ENCODE measurements at places on chromosomes 11 and 22. TPM values are rescaled to one million over a fixed set of nuclear protein-coding genes. Genes with fewer than 3 reads are reported as not detected.

DNA sequence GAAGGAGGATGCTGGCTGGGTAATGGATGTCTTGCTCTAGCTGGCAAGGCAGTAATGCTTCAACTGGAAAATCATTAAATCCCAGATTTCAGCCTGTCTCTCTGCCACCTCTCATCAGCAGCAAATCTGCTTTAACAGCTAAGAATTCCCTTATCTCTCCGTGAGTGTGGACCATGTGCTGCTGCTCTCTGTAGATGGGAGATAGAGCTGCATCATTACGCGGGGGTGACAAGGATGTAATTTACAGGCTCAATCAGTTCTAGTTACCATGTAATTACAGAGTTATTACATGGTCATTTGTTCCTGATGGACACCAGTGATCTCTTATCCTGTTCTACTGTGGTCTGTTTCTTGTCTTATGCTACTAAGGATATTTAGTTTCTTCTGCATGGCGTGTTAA lies 665.4 kb downstream of the NTM start:
- no peak for DNase-seq
- H3K36me3 ChIP-seq = no peaks in the 10 kb centered on the region
- H3K27ac ChIP-seq = no peak overlapping the region
- no peaks in the 10 kb centered on the region for H3K27me3 ChIP-seq
- no peaks in the 10 kb centered on the region for H3K4me1 ChIP-seq

DNA sequence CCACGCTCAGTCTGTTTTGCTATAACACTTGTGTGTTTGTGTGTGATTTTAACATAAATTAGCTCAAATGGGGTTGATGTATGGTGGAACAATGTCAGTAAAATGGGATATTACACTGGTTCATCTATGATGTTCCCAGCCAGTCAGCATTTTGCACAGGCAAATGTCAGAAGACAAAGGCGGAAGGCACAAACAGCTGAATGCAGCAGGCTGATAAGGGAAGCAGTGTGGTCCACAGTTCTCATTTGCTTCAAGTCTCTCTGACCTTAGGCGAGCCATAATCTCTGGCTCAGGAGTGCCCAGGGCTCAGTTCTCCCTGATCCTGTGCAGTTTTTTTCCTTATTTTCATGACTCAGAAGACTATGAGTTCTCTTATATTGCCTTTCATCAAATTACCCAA lies 102.7 kb downstream of the FAR1 start:
- H3K27ac ChIP-seq = no peak overlapping the region
- no peaks in the 10 kb centered on the region for H3K4me1 ChIP-seq
- peaks cover 14% of the 10 kb centered on the region for H3K27me3 ChIP-seq
- H3K36me3 ChIP-seq = no peaks in the 10 kb centered on the region
- H3K4me3 ChIP-seq = no peak overlapping the region

DUSP8 gene
- total RNA-seq = 2.4 TPM

WNT11 gene
- 0.39 TPM for total RNA-seq

DNA sequence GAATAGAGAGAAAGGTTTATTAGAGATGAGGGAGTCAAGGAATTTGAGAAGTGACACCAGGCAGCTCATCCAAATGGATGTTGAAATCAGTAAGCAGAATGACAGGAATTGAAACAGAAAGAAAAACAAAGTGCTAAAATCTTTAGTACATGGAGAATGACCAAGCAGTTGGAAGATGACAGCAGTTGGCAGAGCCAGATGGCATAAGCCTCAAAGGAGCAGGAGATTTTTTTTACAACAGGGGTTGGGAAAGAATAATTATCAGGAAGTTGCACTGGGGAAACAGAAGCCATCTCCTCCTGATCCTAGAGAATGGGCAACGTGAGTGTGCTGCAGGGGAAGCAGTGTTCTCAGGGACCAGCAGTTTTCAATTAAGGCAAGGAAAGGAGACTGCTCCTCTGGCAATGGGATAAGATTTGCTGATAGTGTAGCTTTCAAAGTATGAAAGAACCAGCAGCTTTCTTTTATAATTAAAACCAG lies 28.9 kb downstream of the RAB39A start:
- H3K27me3 ChIP-seq = peaks cover 18% of the 10 kb centered on the region
- H3K4me1 ChIP-seq = peaks cover 9% of the 10 kb centered on the region
- H3K36me3 ChIP-seq = no peaks in the 10 kb centered on the region
- DNase-seq = no peak
- H3K4me3 ChIP-seq = no peak overlapping the region

FAM111A gene
- total RNA-seq = 64.8 TPM

MS4A8 gene
- not detected for total RNA-seq

NNMT gene
- not detected for total RNA-seq

DNA sequence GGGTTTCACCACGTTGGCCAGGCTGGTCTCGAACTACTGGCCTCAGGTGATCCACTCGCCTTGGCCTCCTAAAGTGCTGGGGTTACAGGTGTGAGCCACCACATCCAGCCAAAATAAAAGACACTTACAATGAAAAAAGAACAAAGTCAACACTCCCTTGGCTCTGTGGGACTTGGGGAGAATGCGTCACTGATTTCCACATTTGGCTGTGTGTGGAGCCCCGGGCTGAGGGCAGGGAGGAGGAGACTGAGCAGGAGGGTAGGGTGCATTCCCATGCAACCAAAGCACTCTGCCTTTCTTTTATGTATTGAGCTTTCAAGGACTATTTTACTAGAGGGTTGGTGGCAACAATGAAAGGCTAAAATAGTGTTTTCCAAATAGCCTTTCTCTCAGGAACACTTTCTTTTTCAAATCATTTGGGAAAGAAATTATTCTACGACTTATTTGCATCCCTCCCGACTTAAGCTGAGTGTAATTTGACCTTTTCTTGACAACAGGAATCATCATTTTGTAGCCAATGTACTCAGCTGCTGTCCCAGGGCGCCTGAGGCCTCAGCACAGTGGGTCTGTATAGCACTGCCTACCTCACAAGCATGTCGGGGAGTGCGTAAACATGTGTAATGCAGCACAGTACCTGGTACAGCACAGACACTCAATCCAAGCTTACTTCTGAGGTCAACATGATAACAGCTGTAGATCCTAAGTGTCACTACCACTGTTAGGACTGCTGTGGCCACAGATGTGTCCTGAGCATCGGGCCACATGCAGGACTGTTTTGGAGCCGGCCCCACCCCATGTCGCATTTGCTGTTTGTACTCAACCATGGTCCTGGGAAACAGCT lies 10.1 kb upstream of the SERPIND1 start:
- no peak for DNase-seq
- H3K27ac ChIP-seq = no peak overlapping the region
- H3K27me3 ChIP-seq = no peaks in the 10 kb centered on the region
- H3K4me1 ChIP-seq = no peaks in the 10 kb centered on the region

DNA sequence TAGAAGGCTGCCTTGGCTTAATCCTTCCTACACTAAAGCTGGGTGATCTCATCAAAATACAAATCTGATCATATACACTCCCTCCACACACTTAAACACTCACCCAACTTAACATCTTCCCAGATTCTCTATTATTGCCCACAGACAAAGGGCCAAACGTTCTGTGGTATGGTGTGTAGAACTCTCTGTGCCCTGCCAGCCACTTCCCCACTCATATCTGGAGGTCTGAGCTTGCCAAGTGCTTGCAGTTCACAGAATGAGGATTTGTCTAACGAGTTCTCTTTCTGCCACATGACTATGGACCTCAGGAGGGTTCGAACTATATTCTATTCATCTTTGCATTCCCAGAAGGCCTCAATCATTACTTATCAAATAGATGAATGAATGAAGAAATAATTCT lies 77.6 kb downstream of the MPPED2 start:
- no peaks in the 10 kb centered on the region for H3K36me3 ChIP-seq
- peaks cover 4% of the 10 kb centered on the region for H3K27me3 ChIP-seq
- DNase-seq = no peak
- no peak overlapping the region for H3K4me3 ChIP-seq
- H3K4me1 ChIP-seq = no peaks in the 10 kb centered on the region
- H3K27ac ChIP-seq = no peak overlapping the region

GAB4 gene
- not detected for total RNA-seq

C2CD3 gene
- total RNA-seq = 46.5 TPM

GRCh38 chr11:65808744-65809341 lies 22.0 kb downstream of the OVOL1 start:
- no peak overlapping the region for H3K27ac ChIP-seq
- H3K27me3 ChIP-seq = peaks cover 27% of the 10 kb centered on the region

DNA sequence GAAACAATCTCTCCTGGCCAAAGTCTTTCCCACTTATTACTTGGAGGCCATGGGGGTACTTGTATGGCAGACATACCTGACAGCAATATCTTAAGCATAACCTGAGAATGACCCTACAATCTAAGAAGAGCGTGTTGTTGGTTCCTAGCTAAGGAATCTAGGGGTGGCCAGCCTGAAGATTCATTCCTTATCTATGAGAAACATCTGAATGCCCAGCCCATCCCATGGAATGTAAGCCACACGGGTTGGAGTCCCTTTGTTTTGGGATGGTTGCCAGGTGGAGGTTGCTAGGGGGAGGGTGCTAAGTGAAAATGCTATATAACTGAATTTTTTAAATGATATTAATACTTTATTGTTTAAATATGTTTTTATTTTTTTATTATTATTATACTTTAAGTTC lies 725.0 kb downstream of the ETS1 start:
- DNase-seq = no peak
- H3K27me3 ChIP-seq = peaks cover 3% of the 10 kb centered on the region
- no peaks in the 10 kb centered on the region for H3K4me1 ChIP-seq
- H3K36me3 ChIP-seq = no peaks in the 10 kb centered on the region
- H3K4me3 ChIP-seq = no peak overlapping the region

MRGPRX3 gene
- total RNA-seq = not detected

OR51E2 gene
- not detected for total RNA-seq

THY1 gene
- total RNA-seq = 0.83 TPM

- no peak for DNase-seq
- no peaks in the 10 kb centered on the region for H3K27me3 ChIP-seq
- peaks cover 4% of the 10 kb centered on the region for H3K4me1 ChIP-seq
- H3K4me3 ChIP-seq = no peak overlapping the region
- no peak overlapping the region for H3K27ac ChIP-seq
Observed at GRCh38 chr11:10495464-10495786, 40.4 kb downstream of the AMPD3 start.

OR10A2 gene
- total RNA-seq = not detected

GRCh38 chr22:45777852-45778375 lies 106.3 kb downstream of the ATXN10 start:
- no peaks in the 10 kb centered on the region for H3K27me3 ChIP-seq
- no peak for DNase-seq
- peaks cover 2% of the 10 kb centered on the region for H3K36me3 ChIP-seq
- H3K4me1 ChIP-seq = no peaks in the 10 kb centered on the region
- H3K27ac ChIP-seq = no peak overlapping the region
- H3K4me3 ChIP-seq = no peak overlapping the region

- DNase-seq = no peak
- no peak overlapping the region for H3K27ac ChIP-seq
- H3K4me3 ChIP-seq = no peak overlapping the region
- H3K4me1 ChIP-seq = peaks cover 4% of the 10 kb centered on the region
Observed at GRCh38 chr11:74776546-74776945, 27.9 kb downstream of the RNF169 start.

TTC12 gene
- total RNA-seq = 7.4 TPM

HSPA8 gene
- total RNA-seq = 4,132 TPM

RAB36 gene
- total RNA-seq = not detected

BLID gene
- not detected for total RNA-seq

GRCh38 chr11:109838026-109838425 lies 255.2 kb upstream of the ZC3H12C start:
- H3K36me3 ChIP-seq = no peaks in the 10 kb centered on the region
- no peak overlapping the region for H3K27ac ChIP-seq
- H3K4me3 ChIP-seq = no peak overlapping the region
- peaks cover 2% of the 10 kb centered on the region for H3K27me3 ChIP-seq
- no peak for DNase-seq
- no peaks in the 10 kb centered on the region for H3K4me1 ChIP-seq

GRCh38 chr22:46036558-46037408 lies 59.8 kb upstream of the WNT7B start:
- H3K36me3 ChIP-seq = no peaks in the 10 kb centered on the region
- peak overlapping the region; percentile 70 for H3K27ac ChIP-seq
- DNase-seq = peak; percentile 36
- no peaks in the 10 kb centered on the region for H3K27me3 ChIP-seq

MPPED1 gene
- not detected for total RNA-seq

- DNase-seq = no peak
- H3K27me3 ChIP-seq = no peaks in the 10 kb centered on the region
- H3K4me1 ChIP-seq = peaks cover 26% of the 10 kb centered on the region
- peaks cover 30% of the 10 kb centered on the region for H3K36me3 ChIP-seq
- H3K4me3 ChIP-seq = no peak overlapping the region
Observed at GRCh38 chr11:10485646-10486045, 30.6 kb downstream of the AMPD3 start.

DNA sequence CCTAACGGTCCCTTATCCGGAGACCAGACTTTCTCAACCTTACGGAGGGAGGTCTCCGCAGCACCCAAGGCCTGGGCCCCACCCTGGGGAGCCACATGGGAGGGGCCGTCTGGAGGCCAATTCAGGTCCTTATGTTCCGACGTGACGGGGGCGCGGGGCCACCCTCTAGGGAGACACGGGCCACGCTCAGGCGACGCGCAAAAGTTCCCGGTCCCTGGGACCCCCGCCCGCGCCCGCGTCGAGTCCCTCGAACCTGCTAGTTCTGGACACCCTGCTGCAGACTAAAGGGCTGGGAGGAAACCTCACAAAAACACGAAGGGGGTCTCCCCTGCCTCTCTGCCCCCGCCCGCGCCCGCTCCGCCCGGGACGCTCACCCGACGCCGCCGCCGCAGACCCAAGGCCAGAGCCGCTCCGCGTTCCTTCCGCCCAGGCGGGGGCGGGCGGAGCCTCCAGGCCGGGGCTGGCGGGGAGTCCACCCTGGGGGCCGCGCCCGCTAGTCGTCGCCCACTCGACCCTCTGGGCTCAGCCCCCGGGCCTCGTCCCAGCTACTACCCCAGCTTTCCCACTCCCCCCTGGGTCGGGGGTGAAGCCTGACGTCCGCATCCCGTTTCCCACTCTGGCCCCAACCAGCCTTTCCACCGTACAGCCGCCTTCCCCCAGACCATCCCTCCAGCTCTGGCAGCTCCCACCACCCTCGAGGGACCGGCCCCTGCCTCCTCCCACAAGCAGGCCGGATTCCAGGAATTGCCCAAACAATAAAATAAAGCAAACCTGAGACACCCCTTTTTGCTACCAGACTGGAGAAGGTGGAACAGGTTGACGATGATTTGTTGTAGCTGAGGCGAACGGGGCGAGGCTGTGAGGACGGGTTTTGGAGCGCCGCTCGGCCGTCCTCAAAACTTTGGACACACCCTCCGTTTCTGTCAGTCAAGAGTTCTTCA lies 2.7 kb downstream of the RNH1 start:
- peak overlapping the region; percentile 92 for H3K4me3 ChIP-seq
- H3K27ac ChIP-seq = peak overlapping the region; percentile 61
- DNase-seq = no peak
- no peaks in the 10 kb centered on the region for H3K27me3 ChIP-seq

DEPDC7 gene
- 0.26 TPM for total RNA-seq

GRCh38 chr22:38243007-38243765 lies 29.6 kb downstream of the TMEM184B start:
- H3K4me3 ChIP-seq = no peak overlapping the region
- H3K4me1 ChIP-seq = no peaks in the 10 kb centered on the region
- DNase-seq = no peak
- peaks cover 9% of the 10 kb centered on the region for H3K36me3 ChIP-seq
- no peak overlapping the region for H3K27ac ChIP-seq

DNA sequence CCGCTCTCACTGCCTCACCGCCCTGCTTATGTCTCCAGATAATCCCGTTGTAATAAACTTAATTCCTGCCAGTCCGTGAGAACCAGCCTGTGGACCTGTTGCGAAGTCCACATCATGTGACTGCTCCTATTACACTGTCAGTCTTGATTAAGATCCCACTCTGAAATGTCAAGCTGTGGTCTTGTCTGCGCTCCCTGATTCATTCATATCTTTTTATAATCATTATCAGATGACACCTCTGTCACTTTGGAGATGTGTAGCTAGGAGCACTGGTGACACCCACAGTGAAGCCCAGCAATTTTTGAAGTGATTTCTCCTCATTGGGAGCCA lies 377.3 kb downstream of the TBC1D22A start:
- no peak for DNase-seq
- peaks cover 2% of the 10 kb centered on the region for H3K36me3 ChIP-seq
- H3K4me1 ChIP-seq = no peaks in the 10 kb centered on the region
- no peak overlapping the region for H3K27ac ChIP-seq
- H3K27me3 ChIP-seq = no peaks in the 10 kb centered on the region
